ENCODE measurements at places on chromosomes 5 and 9.

- no peak for DNase-seq
Measured at GRCh38 chr5:181108578-181109165, 22.3 kb downstream of the OR2V1 start.

- DNase-seq = no peak
Measured at GRCh38 chr5:93621327-93621798, 38.3 kb downstream of the NR2F1 start.

DNA sequence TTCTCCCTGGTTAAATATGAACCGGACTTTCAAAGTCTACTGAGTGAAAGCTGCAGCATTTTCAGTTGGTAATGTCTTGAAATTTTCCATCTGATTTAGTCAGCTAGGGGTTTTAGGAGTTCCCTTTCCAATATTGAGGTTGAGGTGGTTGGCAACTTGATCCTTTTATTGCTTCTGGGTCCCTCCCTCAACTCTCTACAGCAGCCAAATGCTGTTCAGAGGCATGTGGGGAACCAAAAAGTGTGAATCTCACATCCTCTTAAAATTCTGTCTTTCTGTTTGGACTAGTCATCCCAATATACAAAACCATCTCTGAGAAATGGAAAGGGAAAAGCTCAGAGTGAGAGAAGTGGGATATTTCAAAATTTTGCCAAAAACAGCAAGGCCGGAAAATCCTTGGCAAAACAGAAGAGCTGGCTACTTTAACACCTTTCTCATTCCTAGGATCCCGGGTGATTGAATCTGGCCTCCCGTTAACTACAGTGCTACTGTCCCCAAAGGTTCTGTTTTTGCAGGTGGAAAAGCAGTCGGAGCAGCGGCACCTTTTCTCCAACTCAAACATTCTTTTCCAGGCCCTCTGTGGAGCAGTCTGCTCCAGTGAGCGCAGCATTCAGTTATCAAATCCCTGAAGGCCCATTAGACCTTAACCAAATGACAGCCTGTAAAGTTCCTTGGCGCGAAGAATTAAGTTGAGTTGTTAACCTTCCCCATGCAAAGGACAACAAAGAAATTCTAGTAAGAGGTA is 345.9 kb upstream of the NUDT12 start:
- DNase-seq = no peak

- DNase-seq = no peak
Measured at GRCh38 chr5:11269515-11269914, 508.5 kb upstream of the DAP start.

DNA sequence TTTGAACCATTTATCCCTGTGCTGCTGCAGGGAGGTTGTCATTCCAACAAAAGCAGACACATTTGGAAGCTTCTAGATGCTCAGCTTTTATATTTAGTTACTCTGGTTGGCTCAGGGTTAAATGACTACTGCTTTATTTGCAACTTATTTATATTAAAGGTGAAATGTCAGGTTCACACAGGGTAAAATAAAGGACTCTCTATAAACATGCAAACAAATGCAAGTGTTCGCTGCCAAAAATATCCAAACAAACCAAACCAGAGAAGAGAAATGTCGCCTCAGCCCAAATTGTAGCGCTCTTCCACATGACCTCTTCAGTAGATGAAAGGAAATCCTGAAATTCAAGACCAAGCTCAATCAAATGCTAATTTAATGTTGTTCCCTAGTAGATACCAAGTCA is 57.0 kb upstream of the LIFR start:
- no peak for DNase-seq

- no peak for DNase-seq
Measured at GRCh38 chr5:167764641-167765289, 526.7 kb upstream of the WWC1 start.

GRCh38 chr9:16126042-16126441 is 573.2 kb downstream of the CCDC171 start:
- DNase-seq = no peak

DNA sequence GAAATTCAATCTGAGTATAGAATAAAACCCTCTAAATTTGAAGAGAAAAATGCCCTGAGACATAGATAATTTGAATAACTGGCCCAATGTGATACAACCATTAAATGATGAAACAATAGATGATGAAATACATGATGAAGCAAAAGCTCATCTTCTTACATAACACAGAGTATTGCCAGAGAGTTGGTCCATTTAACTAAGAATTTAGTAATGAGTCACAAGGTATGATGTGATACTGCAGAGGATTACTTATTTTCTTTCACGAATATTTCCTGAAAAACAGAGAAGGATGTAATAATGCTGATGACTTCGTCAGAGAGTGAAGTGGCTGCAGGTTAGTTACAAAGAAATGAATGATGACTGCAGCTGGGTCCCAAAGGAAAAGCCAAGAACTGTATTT is 379.3 kb downstream of the CDH12 start:
- no peak for DNase-seq

GRCh38 chr5:170747357-170747756 is 36.2 kb upstream of the GABRP start:
- no peak for DNase-seq

GRCh38 chr5:113232667-113233066 is 202.1 kb downstream of the TSSK1B start:
- DNase-seq = no peak

- no peak for DNase-seq
Measured at GRCh38 chr9:32395510-32396216, 11.2 kb downstream of the ACO1 start.

DNA sequence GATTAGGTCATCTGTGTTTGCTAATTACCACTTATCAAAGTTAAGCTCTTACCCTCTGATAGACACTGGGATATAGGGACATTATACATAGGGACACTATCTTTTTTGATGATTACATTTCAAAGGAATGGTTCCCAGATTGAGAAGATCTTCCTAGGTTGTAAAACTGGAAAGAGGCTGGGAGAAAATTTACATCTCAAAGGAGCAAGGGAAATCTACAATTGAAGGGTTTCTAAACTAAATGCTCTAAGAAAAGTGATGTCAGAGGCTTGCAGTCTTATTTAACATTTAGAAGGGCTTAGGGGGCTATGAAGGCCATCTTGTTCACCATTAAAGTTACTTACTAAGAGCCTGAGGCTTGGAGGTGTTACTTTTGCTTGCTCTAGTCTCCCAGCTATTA is 242.8 kb downstream of the PRR16 start:
- no peak for DNase-seq

DNA sequence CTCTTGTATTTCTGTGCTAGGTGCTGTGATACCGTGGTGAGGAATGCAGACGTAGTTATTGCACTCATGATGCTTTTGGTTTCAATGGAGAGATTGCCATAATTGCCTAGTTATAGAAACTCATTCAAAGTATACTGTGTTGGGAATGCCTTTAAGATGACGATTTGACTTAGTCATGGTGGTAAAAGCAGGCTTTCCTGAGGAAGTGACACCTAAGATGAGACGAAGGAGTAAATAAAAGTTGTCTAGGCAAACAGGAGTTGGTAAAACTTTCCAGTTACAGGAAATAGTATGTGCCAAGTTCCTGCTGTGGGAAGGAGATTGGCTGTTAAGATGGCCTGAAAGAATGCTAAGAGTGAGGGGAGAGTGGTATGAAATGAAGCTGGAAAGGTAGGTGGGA is 48.1 kb downstream of the FOCAD start:
- no peak for DNase-seq

DNA sequence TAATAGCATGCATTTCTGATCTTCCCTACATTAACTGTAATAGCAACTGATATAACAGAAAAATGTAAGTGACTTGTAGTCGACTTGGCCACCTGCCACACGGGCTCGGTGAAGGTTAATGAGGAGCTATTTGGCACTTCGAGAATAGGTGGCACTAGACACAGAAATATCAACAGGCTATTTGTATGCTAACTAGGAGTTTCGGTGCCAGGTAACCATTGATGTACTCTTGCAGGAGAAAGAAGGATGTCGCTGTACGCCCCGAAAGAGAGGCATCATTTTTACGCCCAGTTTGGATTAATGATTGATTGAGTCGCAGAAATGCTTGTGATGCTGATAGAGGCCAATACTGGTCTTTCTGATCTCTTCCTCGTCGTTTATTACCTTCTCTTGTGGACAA is 516 bp upstream of the DMRT2 start:
- no peak for DNase-seq

- DNase-seq = no peak
Measured at GRCh38 chr9:82920154-82920553, 142.8 kb downstream of the RASEF start.

- DNase-seq = no peak
Measured at GRCh38 chr9:90464978-90465377, 177.6 kb downstream of the DIRAS2 start.

DNA sequence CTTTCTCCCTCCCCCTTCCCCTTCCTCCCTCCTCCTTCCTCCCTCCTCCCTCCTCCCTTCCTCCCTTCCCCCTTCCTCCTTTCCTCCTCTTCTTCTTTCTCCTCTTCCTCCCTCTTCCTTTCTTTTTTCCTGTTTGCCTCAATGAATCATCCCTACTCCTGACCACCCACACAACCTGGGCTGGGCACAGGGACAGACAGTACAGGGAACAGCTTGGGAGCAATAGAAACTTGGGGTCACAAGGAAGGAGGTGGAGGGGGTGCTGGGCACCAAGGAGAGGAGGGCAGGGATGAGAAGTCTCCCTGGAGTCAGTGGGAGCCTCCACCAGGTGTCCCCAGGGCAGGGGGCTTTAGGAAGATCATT is 5.0 kb downstream of the TTC16 start:
- DNase-seq = no peak
